ENCODE measurements at places on chromosomes 6 and 20. TPM values are rescaled to one million over a fixed set of nuclear protein-coding genes. Genes with fewer than 3 reads are reported as not detected.

DNA sequence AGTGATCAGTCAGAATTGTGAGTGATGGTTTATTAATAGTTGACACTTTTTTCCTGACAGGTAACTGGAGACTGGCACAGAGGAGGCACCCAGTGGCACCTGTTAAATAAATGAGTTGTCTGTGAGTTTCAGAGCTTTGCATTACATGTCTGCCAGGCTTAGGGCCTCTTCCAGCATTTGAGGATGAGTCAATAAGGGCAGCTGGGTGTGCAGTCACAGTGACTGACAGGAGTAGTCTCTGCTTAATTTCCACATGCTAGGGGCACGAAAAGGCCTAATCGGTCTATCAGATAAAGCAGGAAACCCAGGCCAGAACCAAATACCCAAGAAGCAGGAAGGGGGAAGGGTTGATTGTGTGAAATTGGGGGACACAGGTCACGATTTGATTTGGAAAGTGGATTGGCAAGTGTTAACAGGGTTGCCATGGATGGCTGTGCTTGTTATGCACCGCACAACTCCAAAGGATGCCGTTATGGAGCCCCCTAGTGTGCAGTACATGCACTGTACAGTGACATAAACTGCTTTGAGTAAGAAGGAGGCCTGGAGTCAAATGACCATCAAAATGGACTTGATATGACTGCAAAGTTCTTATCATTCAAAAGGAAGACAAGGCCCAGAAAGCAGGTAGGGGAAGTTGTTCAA, 111.9 kb upstream of the GGTLC1 start:
- DNase-seq: peak; percentile 85

- DNase-seq: no peak
Observed at GRCh38 chr6:41097467-41098090, 24.8 kb downstream of the NFYA start.

DNA sequence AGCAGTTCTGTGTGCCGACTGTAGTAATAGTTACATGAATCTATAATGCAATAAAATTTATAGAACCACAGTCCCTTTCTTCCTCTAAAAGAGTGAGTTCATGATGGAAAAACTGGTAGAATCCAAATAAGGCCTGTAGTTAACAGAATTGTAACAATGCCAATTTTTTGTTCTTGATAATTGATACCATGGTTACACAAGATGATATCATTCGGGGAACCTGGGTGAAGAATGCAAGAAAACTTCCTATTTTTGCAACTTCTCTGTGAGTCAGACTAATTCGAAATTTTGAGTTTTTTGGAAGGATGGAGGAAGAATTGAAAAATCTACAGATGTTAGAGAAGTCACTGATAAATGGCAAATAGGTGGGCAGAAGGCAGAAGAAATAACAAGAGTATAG, 381.8 kb downstream of the CDKAL1 start:
- DNase-seq: no peak

DNA sequence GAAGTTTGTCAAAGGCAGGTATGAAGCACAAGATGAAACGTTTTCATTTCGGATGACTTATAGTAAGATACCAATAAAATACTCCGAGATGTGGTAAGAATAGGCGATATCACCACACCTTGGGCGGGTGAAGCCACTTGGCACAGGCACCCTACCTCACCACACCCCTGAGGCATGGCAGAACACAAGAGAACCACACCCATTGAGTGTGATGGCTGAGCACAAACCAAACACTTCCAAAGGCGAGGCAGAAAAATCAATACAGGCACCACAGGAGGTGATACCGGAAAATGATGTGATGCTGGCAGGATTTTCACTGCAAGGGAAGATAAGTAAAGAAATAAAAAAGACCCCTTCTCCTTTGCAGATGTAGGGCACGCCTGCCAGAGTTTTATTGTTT, 332.9 kb upstream of the PRDM1 start:
- DNase-seq: no peak

GRCh38 chr6:3775847-3776246, 24.3 kb upstream of the PXDC1 start:
- DNase-seq: peak; percentile 12

DNA sequence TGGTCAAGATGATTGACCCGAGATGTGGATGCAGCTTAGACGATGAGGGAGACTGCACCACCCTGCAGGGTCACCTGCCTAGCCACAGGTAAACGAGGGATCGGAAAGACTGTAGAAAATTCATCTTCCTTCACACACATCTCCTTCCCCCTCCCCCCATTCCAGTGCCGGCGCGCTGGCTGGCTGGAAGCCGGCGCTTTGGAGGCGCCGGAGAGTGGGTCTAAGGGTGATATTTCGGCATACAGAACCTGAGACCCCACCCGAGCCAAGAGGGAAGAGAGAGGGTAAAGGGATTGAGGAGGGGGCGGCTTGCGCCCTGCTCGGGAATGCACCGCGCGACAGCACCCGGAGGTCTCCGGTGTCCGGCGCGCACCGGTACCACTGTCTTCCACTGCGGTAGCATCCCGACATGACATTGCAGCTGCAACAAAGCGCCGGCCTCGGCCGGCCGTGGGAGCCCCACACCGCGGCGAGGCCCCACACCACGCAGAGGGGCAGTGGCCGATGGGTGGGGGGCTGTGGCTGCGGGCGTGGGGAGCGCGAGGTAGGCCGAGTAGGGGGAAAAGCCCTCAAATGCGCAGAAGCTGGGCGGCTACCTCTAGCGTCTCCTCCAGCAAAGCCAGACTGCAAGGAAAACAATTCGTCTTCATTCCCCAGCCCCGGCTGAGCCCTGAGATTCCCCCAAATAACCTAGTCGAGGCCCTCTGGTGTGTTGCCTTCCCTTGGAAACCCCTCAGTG, 984 bp downstream of the TNFRSF21 start:
- no peak for DNase-seq

- DNase-seq: no peak
Observed at GRCh38 chr6:158797331-158798310, 21.5 kb downstream of the EZR start.

- no peak for DNase-seq
Observed at GRCh38 chr6:48078120-48078519, 32.9 kb downstream of the PTCHD4 start.

The C6orf58 gene
- total RNA-seq: not detected

The C2 gene
- total RNA-seq: 4.9 TPM

The LRRC1 gene
- 53.1 TPM for total RNA-seq

The EDN3 gene
- 11.9 TPM for total RNA-seq

The MAPK13 gene
- total RNA-seq: 117 TPM

Data from lower leg skin (tissue), 4 donors.